ENCODE measurements at places on chromosomes 1 and 21.

- no peak for DNase-seq
Measured at GRCh38 chr1:200877839-200878551, 5.2 kb downstream of the GPR25 start.

- no peak for DNase-seq
Measured at GRCh38 chr1:184836934-184837895, 82.6 kb upstream of the EDEM3 start.

GRCh38 chr21:46151261-46151988 is 4.0 kb downstream of the FTCD start:
- no peak for DNase-seq

DNA sequence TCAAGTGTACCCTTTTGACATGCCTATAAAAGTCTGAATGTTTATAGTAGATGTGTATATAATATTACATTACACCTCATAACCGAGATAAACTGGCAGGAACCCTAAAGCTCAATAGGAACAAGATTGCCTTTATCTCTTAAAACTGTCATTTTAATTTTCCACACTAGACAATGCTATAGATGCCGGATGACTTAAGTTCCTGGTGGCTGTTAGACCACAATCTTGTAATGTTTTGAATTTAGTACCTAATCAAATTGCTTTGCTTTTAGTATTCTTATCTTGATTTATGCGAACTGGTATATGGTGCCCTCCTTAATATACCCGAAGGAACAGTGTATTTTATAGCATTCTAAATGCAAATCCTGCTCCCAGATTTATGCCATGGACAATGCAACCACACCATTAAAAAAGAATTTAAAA is 1397.0 kb upstream of the ADGRL4 start:
- DNase-seq = no peak

DNA sequence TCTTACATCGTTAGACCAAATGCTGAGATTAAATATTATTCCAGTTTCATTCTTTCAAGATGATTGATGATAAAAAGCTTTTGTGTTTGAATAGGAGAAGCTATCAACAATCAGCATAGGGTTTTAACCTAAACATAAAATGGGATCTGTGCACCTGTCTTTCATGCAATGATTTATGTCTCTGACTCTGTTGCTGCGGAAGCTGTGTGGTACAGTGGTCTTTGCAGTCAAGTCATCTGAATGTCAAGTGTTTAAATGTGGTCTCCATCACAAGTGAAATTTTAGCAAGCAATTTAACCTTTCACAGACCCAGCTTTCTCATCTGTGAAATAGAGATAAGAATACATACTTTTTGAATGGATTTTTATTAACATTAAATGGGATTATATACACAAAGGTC is 107.2 kb downstream of the PLPPR5 start:
- no peak for DNase-seq

DNA sequence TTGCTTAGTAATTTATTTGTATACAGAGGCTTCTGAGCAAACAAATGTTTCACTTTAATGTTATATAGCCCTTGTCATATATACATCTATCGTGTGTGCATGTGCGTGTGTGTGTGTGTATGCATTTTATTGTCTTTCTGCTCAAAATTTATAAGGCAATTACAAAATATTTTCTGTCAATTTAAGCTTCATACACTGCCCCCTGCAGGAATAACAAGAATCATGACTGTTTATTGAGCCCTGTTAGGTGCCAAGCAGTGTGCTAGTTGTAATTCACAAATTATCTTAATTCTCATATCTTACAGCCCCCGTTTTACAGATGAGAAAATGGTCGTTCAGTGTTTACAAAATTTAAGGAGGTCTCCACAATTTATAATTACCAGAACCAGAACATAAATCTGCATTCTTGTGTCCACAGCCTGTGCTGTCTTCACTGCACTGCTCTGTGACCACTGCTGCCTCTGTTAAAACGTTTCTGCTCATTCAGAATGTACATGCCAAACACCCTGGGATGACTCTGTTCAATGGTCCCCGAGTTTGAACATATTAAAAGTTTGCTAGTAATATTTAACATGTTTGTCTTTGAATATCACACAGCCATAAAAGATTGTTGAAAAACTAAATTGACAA is 181.3 kb downstream of the ATP6V1G3 start:
- DNase-seq = peak; percentile 1

- DNase-seq = no peak
Measured at GRCh38 chr1:52911541-52911940, 10.0 kb downstream of the ECHDC2 start.

GRCh38 chr1:9295884-9296283 is 3.2 kb downstream of the SPSB1 start:
- DNase-seq = no peak

All from smooth muscle cell of the brain vasculature (primary cell).